Keratinocyte (primary cell): ENCODE measurements at places on chromosomes 11 and 22. TPM values are rescaled to one million over a fixed set of nuclear protein-coding genes. Genes with fewer than 3 reads are reported as not detected.

The OR51B2 gene
- polyA plus RNA-seq: not detected in 3 replicates

DNA sequence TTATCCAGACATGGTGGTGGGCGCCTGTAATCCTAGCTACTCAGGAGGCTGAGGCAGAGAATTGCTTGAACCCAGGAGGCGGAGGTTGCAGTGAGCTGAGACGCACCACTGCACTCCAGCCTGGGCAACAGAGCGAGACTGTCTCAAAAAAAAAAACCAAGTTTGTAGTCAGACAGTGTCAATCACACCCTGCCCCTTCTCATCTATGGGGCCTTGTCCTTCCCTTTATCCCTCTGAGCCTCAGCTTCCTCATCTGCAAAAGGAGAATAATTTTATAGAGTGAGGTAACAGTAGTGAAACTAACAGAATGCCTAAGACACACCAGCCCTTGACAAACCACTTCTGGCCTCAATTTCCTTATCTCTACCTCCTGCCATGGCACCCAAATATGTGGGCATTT is 10.7 kb downstream of the BCL9L start:
- peaks cover 4% of the 10 kb centered on the region for H3K36me3 ChIP-seq
- no peaks in the 10 kb centered on the region for H3K27me3 ChIP-seq
- peak overlapping the region; percentile 99 for H3K27ac ChIP-seq
- H3K4me1 ChIP-seq: peaks cover 93% of the 10 kb centered on the region
- DNase-seq: no peak

DNA sequence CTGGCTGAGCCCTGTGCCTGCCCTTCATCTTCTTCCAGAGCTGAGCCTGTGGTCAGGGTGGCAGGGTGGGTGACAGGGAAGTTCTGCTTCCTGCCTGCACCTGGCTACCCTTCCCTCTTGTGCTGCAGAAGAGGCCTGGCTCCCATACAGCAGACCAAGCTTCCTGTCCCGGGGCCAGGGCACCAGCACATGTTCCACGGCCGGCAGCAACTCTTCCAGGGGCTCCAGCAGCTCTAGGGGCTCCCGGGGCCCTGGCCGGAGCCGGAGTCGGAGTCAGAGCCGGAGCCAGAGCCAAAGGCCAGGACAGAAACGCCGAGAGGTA is 15.0 kb downstream of the ROBO3 start:
- H3K36me3 ChIP-seq: no peaks in the 10 kb centered on the region
- no peak overlapping the region for H3K4me3 ChIP-seq
- H3K4me1 ChIP-seq: peaks cover 15% of the 10 kb centered on the region
- H3K27ac ChIP-seq: no peak overlapping the region

The KRTAP5-9 gene
- polyA plus RNA-seq: 0.05 to 0.12 TPM in 2 of 3 replicates, not detected in the other

GRCh38 chr11:72254299-72254993 is 10.5 kb upstream of the PHOX2A start:
- H3K27ac ChIP-seq: no peak overlapping the region
- H3K4me1 ChIP-seq: no peaks in the 10 kb centered on the region
- no peaks in the 10 kb centered on the region for H3K36me3 ChIP-seq
- H3K4me3 ChIP-seq: no peak overlapping the region
- peaks cover 11% of the 10 kb centered on the region for H3K27me3 ChIP-seq
- DNase-seq: no peak

DNA sequence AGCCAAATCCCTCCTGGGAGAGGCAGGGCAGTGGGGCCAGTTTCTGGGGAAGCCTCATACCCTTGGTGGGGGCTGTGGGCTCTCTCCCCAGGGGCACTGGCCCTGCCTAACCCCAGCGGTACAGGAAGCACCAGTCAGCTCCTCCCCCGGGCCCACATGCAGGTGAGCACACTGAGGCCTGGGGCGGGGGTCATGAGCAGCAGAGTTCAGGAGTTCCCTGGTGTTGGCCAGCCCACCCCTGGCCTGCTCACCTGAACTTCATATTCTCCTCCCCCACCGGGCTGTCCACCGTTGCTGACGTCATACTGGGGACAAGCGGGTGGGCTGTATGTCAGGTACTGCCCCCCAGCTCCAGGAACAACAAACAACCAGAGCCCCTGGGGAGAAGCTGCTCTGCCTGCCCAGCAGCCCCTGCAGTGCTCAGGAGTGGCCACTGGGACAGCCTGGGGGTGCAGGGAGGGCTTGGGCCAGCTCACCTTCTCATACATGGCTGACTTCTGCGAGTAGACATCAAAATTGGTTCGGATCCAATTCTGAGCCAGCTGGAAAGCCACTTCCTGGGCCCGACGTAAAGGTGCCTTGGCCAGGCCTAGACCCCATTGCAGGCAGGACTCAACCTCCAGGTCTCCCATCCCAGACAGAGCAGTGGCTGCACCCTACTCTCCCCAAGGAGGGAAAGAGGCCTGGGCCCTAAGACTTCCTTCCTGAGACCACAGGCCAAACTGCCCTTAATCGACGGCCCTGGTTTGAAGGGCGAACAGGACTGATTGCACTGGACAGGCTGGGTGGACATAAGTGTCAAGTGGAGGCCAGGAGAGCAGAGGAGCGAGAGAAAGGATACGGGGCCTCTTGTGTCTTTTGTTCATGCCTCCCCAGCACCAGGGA is 20.8 kb downstream of the TREH start:
- H3K4me1 ChIP-seq: peaks cover 2% of the 10 kb centered on the region
- H3K27me3 ChIP-seq: no peaks in the 10 kb centered on the region
